ENCODE measurements at places on chromosomes 4 and X.

GRCh38 chr4:52982255-52982945 lies 120.3 kb downstream of the RASL11B start:
- no peaks in the 10 kb centered on the region for H3K4me1 ChIP-seq
- no peaks in the 10 kb centered on the region for H3K36me3 ChIP-seq
- H3K27ac ChIP-seq = no peak overlapping the region
- H3K4me3 ChIP-seq = no peak overlapping the region
- DNase-seq = no peak

DNA sequence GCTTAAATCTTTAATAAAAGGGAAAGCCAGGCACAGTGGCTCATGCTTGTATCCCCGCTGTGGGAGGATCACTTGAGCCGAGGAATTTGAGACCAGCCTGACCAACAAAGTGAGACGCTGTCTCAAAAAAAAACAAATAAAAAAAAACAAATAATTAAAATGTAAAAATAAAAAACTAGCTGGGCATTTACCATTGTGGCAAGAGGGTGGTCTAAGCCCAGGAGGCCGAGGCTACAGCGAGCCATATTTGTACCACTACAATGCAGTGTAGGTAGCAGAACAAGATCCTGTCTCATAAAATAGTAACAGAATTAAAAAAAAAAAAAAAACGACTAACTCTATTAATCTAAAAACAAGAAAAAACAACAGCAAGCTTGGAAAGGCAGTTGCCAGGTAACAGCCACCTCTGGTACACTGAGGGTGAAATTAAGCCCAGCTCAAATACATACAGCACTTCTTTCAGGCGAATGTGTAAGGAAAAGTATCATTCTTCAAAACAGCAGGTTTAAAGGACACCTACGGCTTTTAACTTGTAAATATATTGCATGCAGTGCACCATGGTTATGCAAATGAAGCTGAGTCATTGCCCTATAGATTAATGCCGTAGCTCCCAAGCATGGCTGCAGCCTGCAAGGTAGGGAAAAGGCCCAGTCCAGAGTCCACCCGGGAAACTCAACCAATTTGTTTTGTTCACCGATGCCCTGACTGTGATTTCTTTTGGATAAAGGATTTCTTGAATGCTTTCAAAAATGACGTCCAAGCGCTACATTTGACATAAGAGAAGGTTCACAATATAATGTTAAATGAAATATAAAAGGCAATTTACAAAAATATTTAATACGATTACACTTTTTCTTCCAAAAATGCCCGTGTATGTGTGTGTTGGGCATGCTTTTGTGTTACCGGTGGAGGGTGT lies 14.5 kb upstream of the TXLNG start:
- DNase-seq = no peak
- no peaks in the 10 kb centered on the region for H3K36me3 ChIP-seq
- H3K27me3 ChIP-seq = no peaks in the 10 kb centered on the region
- H3K4me3 ChIP-seq = no peak overlapping the region
- H3K27ac ChIP-seq = no peak overlapping the region

GRCh38 chr4:145881989-145882388 lies 56.6 kb downstream of the ZNF827 start:
- peaks cover 16% of the 10 kb centered on the region for H3K4me1 ChIP-seq
- H3K27me3 ChIP-seq = no peaks in the 10 kb centered on the region
- no peaks in the 10 kb centered on the region for H3K36me3 ChIP-seq
- no peak overlapping the region for H3K27ac ChIP-seq
- DNase-seq = no peak

GRCh38 chr4:24894846-24895245 lies 18.0 kb downstream of the CCDC149 start:
- no peaks in the 10 kb centered on the region for H3K36me3 ChIP-seq
- no peak for DNase-seq
- H3K4me3 ChIP-seq = no peak overlapping the region
- peaks cover 32% of the 10 kb centered on the region for H3K4me1 ChIP-seq

GRCh38 chr4:126455865-126456264 lies 1141.1 kb downstream of the FAT4 start:
- no peaks in the 10 kb centered on the region for H3K36me3 ChIP-seq
- no peak overlapping the region for H3K27ac ChIP-seq
- DNase-seq = no peak
- no peaks in the 10 kb centered on the region for H3K27me3 ChIP-seq
- no peak overlapping the region for H3K4me3 ChIP-seq

DNA sequence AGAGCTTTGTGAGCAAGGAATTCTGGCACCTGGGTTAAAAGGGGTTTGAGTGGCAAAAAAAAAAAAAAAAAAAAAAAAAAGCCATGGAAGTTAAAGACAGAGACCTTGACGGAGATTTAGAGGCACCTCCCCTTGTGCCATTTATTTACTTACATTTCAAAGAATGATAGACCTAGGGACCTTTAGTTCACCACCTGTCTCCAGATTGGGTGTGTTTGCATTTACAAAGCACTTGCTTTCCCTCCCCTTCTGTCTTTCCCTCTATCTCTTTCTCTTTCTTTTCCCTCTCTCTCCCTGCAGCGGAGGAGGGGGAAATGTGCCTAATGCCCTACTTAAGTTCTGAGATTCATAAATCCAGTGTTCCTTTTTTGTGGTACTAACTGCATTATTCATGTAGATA lies 116.0 kb downstream of the IQCM start:
- no peaks in the 10 kb centered on the region for H3K27me3 ChIP-seq

GRCh38 chr4:11152684-11153083 lies 276.0 kb downstream of the HS3ST1 start:
- no peaks in the 10 kb centered on the region for H3K27me3 ChIP-seq
- H3K4me3 ChIP-seq = no peak overlapping the region
- H3K36me3 ChIP-seq = no peaks in the 10 kb centered on the region
- no peaks in the 10 kb centered on the region for H3K4me1 ChIP-seq
- no peak for DNase-seq
- no peak overlapping the region for H3K27ac ChIP-seq

- DNase-seq = peak; percentile 63
- H3K4me3 ChIP-seq = no peak overlapping the region
- H3K4me1 ChIP-seq = peaks cover 9% of the 10 kb centered on the region
Measured at GRCh38 chr4:151865312-151865711, 104.5 kb upstream of the GATB start.

DNA sequence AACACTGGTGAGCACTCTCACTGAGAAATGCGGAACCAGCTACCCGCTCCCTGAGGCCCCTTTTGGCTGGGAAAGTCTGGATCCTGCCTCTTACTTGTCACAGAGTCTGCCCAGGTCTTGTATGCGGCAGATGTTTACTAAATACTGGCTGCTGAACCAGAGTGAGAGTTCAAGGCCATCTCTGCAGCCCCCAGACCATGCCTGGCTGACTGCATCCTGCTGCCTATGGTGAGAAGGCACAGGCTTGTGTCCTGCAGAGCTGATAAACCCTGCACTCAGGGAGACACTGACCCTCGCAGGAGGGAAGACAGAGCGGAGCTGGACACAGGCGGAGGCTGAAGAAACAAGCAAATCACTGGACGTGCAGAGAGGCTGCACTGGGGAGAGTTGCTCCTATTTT lies 46.5 kb downstream of the JAKMIP1 start:
- H3K27me3 ChIP-seq = no peaks in the 10 kb centered on the region
- no peak for DNase-seq
- H3K27ac ChIP-seq = no peak overlapping the region
- H3K4me1 ChIP-seq = no peaks in the 10 kb centered on the region
- H3K36me3 ChIP-seq = no peaks in the 10 kb centered on the region

DNA sequence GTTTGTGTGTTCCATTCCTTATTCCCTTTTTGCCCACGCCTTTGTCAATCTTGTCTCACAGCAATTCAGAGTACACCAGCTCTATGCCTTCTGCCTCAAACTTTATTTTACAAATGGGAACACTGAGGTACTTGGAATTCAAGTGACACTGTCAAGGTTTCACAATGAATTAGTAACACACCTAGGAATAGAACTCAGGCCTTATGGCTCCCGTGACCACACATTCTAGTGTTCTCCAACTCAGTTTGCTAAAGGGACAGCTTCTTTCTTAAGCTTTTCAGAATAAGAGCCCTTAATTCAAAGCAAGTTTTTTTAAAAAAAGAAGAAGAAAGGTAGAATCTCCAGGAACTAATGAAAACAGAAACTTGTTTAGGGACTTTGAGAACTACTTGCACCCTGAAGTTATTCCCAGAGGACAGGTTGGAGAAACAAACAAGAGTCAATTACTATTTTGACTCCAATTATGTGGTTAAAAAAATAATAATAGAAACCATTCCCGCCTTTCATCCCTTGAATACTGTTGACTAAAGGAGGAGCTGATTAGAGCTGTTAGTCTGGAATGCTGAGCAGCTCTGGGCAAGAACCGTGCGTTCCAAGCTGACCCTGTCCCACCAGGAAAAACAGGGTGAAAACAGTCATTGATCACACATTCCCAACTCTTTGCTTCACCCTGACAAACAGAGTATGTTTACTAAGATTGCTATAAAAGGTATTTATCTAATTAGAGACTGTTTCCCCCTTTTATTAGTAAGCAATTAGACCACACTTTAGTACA lies 408.8 kb upstream of the CNKSR2 start:
- no peak overlapping the region for H3K27ac ChIP-seq
- no peak overlapping the region for H3K4me3 ChIP-seq
- no peaks in the 10 kb centered on the region for H3K4me1 ChIP-seq
- no peaks in the 10 kb centered on the region for H3K27me3 ChIP-seq
- no peaks in the 10 kb centered on the region for H3K36me3 ChIP-seq

GRCh38 chr4:138889216-138889615 lies 126.4 kb upstream of the NOCT start:
- H3K4me1 ChIP-seq = no peaks in the 10 kb centered on the region
- H3K27ac ChIP-seq = no peak overlapping the region
- no peaks in the 10 kb centered on the region for H3K36me3 ChIP-seq
- no peak for DNase-seq
- no peaks in the 10 kb centered on the region for H3K27me3 ChIP-seq

DNA sequence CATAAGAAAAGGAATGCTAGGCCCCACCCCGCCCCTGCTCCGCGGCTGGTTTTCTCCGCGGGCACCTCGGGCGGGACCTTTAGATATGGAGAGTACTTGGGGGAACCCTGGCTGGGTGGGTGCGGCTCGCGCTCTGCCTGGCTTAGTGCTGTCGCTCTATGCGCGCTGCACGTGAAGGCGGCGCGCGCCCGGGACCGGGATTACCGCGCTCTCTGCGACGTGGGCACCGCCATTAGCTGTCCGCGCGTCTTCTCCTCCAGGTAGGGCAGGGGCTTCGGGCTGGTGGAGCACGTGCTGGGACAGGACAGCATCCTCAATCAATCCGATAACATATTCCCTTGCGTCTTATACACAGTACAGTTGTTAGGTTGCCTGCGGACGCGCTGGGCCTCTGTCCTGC lies 56.0 kb downstream of the MAGEB10 start:
- DNase-seq = no peak
- H3K4me3 ChIP-seq = no peak overlapping the region
- no peaks in the 10 kb centered on the region for H3K4me1 ChIP-seq
- H3K27ac ChIP-seq = no peak overlapping the region
- H3K27me3 ChIP-seq = no peaks in the 10 kb centered on the region

DNA sequence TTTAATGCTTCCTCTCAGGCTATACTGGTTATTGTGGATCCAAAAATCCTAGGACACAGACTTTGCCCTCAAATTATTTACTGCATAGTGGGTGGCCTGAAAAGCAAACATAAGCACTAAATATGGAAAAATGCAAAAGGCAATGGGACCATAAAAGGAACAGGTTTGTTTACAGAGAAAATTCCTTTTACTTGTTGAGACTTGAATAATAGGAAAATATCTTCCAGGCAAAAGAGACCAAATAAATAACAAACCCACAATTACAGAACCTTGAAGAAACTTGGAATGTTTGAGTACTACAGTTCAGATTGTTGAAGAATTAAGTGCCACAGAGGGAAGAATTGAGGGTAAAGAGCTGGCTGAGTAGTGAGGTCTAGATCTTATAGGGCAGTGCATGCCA lies 711.0 kb downstream of the C4orf33 start:
- H3K36me3 ChIP-seq = no peaks in the 10 kb centered on the region
- H3K4me3 ChIP-seq = no peak overlapping the region
- no peak for DNase-seq
- H3K4me1 ChIP-seq = no peaks in the 10 kb centered on the region
- no peaks in the 10 kb centered on the region for H3K27me3 ChIP-seq

DNA sequence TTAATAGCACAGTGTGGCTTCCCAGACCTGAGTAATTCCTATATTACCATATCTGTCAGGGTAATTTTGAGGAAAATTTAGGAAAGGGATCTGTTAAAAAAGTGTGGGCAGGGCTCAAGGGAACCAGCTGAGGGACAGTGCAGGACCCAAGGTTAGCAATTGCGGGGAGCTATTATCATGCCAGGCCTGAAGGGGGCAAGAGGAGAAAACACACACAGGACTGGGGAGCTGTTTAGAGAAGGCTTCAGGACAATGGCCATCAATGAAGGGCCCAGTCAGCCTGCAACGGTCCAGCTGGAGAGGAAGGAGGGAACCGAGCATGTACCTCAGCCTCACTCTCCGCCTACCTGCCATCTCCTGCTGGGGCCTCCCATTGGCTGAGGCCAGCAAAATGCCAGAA lies 19.0 kb upstream of the NHS start:
- H3K4me3 ChIP-seq = no peak overlapping the region
- no peaks in the 10 kb centered on the region for H3K27me3 ChIP-seq
- no peaks in the 10 kb centered on the region for H3K36me3 ChIP-seq
- H3K27ac ChIP-seq = no peak overlapping the region
- DNase-seq = no peak
- no peaks in the 10 kb centered on the region for H3K4me1 ChIP-seq

DNA sequence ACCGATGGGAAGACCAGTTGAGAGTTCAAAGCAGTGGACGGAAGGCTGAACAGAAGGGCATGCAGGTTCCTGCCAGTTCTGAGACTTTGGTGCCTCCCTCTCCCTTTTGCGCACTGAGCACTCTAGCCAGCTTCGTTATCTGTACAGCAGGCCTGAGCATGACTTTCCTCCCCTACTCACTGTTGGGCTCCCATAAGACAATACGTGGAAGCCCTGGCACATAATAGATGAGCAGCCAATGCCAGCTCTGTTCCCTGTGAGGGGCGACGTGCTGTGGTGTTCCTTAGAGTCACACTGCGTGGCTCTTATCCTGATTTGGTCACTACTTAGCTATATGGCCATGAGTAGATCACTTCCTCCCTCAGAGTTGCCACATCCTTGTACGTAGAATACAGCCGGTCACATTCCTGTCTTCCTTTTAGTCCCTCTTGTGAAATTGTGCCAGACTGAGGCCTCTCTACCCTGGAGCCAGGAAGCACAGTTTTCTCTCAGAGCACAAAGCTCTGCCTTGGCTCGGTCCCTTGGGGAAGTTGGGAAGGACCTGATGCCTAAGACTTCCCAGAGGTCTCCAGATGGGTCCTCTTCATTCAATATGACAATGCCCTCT lies 160.4 kb upstream of the MAMLD1 start:
- H3K36me3 ChIP-seq = no peaks in the 10 kb centered on the region
- no peaks in the 10 kb centered on the region for H3K27me3 ChIP-seq
- no peak overlapping the region for H3K27ac ChIP-seq
- no peak for DNase-seq
- no peak overlapping the region for H3K4me3 ChIP-seq
- peaks cover 5% of the 10 kb centered on the region for H3K4me1 ChIP-seq

GRCh38 chr4:121195649-121196048 lies 31.5 kb upstream of the TNIP3 start:
- peaks cover 8% of the 10 kb centered on the region for H3K4me1 ChIP-seq
- H3K27me3 ChIP-seq = no peaks in the 10 kb centered on the region
- no peak for DNase-seq
- no peaks in the 10 kb centered on the region for H3K36me3 ChIP-seq
- H3K4me3 ChIP-seq = no peak overlapping the region

Measured in tibial nerve (tissue), 4 donors.